Activated naive CD4-positive, alpha-beta T cell treated with anti-CD3 and anti-CD28 coated beads, Interleukin-2, amount 50 U/mL, for 16 hours (primary cell): ENCODE measurements at places on chromosomes 6 and 20.

DNA sequence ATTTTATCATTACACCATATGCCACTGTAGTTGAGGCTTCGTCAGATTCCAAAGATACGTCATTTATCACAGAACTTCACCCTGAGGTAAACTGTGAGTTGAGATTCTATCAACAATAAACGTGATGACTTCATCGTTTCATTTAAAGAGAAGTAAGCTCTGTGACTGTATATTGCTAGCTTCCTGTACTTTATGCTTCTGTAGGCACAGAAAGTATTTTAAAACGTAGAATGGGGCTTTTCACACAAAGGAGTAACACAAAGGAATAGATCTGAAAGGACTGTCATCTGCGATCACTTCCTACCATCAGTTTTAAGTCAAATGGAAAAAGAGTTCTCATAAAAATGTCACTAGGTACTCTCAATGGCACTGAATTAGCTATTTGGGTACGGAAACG lies 234.4 kb upstream of the MCHR2 start:
- no peak for DNase-seq

DNA sequence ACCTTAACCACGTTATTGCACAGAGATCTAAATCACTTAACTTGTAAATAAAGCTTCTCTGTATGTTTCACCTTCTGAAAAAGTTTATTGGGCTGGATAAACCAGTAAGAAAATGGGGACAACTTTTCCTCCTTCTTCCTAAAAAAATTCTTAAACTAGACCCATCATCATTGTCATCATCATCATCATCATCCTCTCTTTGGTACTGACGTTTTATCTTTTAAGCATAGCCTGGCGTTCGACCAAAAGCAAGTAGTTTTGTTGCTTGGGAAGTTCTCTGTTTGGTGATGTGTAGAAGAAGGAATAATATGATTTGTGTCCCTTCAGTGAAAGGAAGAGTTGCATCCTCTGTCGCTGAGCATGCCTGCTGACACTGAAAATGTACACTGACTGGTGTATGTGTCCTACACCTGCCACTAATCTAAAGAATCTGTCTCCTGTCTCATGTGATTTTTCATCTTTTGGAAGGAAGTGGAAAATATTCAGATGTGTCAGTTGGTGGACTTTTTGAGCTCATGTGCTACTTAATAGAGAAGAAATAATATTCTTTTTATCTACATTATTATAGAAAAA lies 2.5 kb downstream of the CLVS2 start:
- DNase-seq: no peak

DNA sequence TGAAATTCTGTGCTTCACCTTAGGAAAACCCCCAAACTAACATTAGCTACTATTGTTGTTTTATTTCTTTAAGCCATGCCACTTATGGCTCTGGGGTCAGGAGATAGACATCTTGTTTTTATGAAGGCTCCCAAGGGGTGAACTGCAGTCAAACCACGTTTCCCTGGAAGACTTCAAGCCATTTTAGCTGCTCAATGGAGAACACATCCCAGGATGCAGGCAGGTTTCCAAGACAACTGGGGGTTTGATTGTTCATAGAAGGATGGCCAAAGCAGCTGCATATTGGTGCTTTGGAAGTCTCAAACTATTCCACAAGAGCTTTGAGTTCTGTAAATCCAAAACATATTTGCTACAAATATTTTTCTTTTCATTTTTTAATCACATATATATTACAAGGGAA lies 818.0 kb downstream of the MAFB start:
- no peak for DNase-seq

DNA sequence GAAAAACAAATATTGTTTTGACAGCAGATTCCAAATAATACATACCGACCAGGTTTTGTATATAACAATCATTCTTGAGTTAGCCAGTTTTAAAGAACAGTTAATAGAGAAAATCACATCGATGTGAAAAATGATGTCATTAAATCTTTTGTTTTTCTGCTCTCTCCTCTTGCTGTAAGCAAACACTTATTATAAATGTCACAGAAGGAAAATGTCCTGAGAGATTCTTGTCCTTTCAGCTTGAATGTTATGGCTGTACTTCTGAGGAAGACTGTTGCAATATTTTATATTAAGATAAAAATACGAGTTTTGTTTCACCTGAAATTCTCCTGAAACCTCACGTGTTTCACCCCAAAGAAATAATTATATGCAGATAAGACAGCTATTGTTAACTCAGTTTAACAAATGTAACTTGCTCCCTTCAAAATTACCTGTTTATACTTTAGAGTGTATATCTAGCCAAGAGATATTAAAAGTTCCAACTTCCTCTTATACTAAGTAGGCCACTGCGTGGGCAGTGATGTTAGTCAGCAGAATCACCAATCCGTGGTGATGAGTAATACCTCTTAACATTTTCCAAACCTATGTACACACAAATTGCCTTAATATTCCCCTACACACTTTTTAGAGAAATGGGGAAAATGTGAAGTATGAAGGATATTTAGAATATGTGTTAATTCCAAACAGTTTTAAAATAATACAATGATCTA lies 1111.4 kb upstream of the CITED2 start:
- DNase-seq: no peak

DNA sequence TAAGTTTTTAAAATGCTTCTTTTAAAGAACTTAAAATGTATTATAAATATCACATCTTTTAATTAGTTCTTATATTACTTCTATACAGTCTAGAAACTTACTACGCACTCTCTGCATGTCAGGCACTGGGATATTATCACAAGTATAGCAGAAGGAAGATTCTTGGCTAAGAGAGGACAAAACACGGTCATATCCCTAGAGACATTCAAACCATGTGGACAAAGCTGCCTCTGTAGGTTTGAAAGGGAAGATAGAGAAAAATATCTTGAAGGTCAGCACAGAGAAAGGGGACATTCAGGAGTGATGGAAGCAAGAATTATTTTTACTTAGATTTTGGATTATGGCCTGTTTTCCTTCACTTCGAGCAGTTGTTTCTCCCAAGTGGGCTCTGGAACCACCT lies 64.1 kb downstream of the LRRC1 start:
- no peak for DNase-seq

- DNase-seq: no peak
Observed at GRCh38 chr20:2564406-2564805, 28.0 kb downstream of the TMC2 start.

DNA sequence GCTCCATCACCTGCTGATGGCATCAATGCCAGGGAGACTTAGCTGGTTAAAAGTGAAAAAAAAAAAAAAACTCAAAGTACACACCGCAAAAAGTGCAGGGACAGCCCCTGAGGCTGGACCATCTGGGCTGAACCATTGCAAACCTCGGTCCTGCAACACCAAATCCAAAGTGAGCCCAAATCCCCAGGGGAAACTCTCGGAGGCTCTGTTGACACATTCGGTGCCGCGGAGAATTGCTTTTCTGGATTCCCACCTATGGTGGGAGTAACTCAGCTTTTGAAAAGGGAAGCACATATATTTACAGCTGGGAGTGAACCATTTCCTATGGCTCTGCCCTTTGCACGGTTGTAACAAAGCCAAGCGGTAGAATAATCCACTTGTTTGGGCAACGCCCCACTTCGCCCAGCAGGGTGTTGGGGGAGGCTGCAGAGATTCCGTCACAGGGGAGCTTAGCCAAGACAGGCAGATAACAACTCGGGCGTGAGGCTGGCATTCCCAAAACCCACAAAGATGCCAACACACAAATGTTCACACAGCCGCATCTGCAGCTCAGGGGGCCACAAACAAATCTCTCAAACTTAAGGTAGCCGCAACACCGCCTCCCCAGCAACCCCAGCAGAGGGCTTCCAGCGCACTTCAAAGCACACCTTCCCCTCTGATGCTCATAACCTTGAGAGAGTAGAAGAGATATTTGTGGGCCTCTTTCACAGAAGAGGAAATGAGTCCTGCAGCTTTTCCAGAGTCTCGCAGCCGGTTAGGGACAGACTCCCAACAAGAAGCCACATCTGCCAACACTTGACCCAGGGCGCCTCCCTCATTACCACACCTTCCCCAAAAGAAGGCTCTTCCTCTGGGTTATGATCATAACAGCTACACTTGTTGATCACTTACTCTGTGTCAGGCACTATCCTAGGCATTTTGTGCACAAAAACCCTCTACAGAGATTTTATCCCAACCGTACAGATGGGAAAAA lies 11.4 kb downstream of the ZC3H12D start:
- DNase-seq: no peak

DNA sequence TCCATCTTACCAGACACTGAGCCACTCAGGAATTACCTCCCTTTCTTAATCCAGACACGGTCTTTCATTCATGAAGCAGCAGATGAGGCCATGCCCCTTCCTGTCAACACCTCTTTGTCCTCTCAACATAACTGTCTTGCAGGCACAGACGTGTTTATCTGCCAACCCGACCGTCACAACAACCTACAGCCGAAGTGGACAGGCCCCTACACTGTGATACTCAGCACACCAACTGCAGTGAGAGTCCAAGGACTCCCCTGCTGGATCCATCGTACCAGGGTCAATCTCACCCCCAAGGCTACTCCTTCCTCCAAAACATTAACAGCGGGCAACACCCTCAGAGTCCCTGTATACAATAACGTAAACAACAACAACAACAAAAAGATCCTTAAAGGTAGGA lies 30.6 kb upstream of the ULBP3 start:
- DNase-seq: no peak

DNA sequence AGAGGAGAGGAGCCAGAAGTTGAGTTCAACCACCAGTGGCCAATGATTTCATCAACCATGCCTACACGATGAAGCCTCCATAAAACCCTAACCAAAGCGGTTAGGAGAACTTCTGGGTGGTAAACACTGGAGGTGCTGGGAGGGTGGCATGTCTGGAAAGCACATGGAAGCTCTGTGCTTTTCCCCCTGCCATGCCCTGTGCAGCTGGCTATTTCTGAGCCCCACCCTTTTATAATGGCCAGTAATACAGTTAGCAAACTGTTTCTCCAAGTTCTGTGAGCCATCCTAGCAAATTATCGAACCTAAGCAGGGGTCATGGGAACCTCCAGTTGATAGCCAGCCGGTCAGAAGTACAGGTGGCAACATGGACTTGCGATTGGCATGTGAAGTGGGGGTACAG lies 147.8 kb upstream of the INSM1 start:
- no peak for DNase-seq

DNA sequence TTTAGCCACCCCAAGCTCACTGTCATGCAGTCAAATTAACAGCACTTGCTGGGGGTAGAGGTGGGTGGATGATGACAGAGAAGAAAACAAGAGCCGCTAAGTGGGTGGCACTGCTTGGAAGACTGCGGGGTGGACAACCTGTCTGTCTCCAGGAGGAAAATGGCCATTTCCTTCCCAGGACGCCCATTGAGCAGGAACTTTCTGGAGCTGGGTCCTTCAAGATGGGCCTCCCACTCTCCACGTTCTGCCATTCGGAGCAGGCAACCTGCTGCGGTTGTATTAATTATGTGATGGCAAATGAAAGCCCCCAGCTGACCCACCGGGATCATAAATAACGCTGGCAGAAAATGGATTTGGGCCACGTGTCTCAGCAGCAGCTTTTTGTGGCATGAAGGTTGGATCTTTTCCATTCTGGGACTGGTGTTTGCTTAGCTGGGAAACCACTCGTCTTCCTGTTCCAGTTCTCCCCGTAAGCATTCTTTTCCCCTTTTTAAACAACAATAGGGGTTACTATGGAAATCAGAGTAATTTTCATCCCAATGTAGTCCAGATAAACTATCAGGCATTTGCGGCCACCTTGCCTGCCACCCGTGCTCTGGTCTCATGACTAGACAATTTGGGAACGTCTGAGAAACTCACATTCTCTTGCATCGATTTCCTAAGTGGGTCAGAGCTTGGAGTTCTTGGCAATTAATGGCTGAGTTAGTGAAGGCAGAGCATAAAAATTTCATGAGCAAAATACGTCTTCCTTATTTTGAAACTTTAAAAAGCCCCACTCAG lies 215.5 kb downstream of the ANKRD60 start:
- no peak for DNase-seq

DNA sequence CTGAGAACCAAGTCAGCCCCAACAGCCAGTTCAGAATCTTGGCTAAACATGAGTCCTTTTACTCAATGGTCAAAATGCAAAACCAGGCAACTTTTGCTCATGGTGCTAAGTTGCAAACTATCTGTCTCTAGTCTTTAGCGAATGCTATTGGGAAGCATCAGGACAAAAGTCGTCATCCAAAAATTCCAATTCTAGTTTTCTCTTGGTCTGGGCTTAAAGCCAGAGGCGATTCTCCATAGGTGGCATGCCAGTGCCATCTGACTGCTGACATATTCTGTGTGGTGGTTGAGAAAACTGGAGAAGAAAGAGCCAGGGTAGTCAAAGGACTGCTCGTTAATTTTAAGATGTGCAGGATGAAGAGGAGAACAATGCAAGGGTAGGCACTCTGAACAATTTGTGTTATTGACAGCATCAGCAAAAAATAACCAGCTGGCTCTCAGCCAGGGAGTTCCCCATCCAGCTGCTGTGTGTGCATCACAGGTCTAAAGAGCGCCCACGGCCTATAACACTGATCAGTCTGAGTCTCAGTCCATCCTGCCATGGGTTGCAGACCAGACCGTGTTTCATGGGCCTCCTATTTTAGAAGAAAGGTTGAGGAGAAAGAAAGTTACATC lies 313.6 kb downstream of the ALDH8A1 start:
- DNase-seq: peak; percentile 46

GRCh38 chr6:324729-325125 lies 32.4 kb downstream of the DUSP22 start:
- DNase-seq: no peak

DNA sequence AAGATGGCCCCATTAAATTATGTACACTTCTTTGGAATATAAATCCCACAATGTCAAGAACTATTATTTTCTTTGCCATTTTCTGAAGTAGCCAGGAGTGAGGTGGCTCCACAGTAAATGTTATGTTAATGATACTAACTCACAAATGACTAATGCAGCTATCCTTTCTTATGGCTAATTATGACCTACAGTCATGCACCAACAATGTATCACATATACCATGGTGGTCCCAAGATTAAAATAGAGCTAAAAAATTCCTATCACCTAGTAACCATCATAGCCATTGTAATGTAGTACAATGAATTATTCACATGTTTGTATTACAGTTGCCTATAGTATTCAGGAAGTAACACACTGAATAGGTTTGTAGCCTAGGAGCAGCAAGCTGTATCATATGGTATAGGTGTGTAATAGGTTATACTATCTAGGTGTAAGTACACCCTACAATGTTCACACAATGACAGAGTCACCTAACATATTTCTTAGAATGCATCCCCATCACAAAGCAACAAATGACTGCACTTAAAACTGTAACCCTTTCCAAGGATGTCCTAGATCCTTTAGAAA lies 15.3 kb downstream of the ECHDC1 start:
- no peak for DNase-seq

- DNase-seq: no peak
Observed at GRCh38 chr6:153013438-153013837, 10.9 kb upstream of the MTRF1L start.

GRCh38 chr6:93259332-93259731 lies 160.0 kb downstream of the EPHA7 start:
- no peak for DNase-seq
